ENCODE measurements at places on chromosomes 12 and 14.

DNA sequence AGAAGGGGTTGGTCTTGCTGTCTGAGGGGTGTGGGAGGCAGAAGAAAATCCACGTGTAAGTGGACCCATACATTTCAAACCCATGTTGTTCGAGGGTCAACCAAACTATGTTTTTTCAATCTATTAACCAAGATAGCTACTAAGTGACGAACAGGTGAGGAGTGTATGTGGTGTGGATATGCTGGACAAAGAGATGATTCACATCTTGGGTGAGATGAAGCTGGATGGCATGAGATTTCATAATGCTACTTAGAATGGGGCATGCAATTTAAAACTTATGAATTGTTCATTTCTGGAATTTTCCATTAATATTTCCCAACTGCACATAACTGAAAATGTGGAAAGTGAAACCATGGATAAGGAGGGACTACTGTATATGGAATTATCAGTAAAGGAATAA, 17.9 kb upstream of the KTN1 start:
- no peak overlapping the region for H3K27ac ChIP-seq
- H3K4me1 ChIP-seq = peaks cover 8% of the 10 kb centered on the region
- H3K27me3 ChIP-seq = no peaks in the 10 kb centered on the region
- no peak overlapping the region for H3K4me3 ChIP-seq

DNA sequence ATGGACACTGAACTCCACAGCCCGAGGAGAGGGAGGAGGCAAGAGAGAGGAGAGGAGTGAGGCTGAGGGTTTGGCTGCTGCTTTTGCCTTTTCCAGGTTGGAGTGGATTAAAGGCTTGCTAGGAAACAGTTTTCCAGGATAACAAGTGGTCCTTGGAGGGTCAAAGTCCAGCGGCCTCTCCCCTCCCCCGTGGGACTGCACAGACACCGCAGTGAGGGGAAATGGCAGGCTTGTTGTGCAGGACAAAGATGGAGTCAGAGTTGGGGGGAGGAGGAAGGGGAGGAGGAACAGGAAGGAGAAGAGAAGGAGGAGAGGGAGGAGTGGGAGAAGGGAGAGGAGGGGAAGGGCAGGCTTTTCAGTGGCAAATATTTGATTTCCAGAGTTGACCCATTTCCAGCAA, 245.5 kb downstream of the RBM19 start:
- no peak overlapping the region for H3K27ac ChIP-seq
- H3K4me3 ChIP-seq = no peak overlapping the region
- no peaks in the 10 kb centered on the region for H3K27me3 ChIP-seq
- no peaks in the 10 kb centered on the region for H3K36me3 ChIP-seq

GRCh38 chr12:119544765-119545625, 48.6 kb upstream of the TMEM233 start:
- H3K36me3 ChIP-seq = no peaks in the 10 kb centered on the region
- no peaks in the 10 kb centered on the region for H3K4me1 ChIP-seq
- H3K27ac ChIP-seq = no peak overlapping the region
- H3K4me3 ChIP-seq = no peak overlapping the region
- H3K27me3 ChIP-seq = no peaks in the 10 kb centered on the region

DNA sequence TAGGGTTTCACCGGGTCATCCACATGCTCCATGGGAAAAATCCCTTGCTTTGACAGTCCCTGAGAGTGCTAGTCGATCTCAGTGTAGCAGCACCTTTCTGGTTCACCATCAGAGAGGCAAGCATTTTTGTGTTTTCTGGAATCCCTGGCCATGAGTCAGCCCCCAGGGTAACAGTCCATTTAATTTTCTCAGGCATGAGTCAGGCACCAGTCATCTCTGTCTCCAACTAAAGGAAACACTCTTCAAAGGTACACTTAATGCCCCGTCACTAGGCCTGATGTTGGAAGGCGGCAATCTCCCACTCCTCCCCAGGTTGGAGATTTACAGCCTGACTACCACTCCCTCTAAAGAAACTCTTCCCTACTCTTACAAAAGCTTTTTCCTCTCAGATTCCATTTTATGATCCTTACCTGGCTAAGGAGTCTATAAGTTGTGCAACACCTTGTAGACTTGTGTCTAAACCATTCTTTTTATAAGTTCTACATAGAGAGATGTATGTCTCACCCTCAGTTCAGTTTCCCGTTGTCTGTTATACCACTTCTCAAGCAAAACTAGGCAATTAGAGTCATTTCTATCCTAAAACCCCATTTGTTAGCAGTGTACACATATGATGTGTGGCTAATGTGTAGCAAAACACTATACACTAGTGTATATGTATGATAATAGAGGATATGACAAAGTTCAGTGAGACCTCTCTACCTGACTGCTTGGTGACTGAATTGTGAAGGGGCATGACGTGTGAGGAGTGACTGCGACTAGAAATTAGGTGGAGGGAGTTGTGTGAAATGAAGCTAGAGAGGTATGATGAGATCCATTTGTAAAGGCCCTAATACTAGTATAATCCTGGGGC, 24.6 kb downstream of the TMEM19 start:
- peak; percentile 66 for DNase-seq
- H3K4me3 ChIP-seq = 0 out of 2 replicates have a peak overlapping the region, but pooled peaks have one; percentile 4
- peak overlapping the region; percentile 93 for H3K27ac ChIP-seq
- H3K36me3 ChIP-seq = no peaks in the 10 kb centered on the region
- H3K27me3 ChIP-seq = no peaks in the 10 kb centered on the region

DNA sequence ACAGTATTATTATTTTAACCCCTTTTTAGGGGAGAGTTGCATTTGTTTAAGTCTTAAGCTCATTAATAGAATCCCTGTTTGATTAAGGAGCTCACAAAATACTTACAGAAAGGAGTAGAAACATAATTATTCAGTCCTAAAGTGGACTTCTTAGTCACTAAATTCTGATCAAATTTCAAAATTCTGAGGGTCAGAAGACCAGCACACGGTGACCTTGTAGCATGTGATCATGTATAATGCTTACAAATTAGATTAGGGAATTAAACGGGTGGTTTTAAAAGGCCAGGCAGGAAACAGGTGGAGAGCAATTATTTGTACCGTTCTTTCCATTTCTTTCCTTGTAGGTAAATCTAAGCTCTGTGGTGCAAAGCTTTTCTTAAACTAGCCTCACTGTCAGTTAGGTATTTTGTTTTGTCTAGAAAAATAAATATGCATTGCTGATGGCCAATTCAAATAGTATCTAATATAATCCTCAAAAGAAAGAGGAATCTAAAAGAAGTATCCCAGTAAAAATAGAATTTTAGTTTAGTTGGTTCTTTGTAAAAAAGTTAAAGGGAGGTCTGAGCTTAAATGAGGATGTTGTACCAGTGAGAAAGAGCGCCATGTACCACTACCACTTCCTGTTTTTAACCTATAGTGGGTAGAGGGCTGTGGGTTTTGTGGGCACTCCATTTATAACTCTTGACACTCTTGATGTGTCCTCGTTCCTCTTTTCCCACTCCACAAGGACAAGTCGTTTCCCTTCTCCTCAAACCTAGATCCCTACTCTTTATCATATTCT, 51.1 kb downstream of the SLC38A1 start:
- H3K27me3 ChIP-seq = no peaks in the 10 kb centered on the region
- no peak for DNase-seq
- H3K36me3 ChIP-seq = peaks cover 72% of the 10 kb centered on the region
- no peak overlapping the region for H3K27ac ChIP-seq

DNA sequence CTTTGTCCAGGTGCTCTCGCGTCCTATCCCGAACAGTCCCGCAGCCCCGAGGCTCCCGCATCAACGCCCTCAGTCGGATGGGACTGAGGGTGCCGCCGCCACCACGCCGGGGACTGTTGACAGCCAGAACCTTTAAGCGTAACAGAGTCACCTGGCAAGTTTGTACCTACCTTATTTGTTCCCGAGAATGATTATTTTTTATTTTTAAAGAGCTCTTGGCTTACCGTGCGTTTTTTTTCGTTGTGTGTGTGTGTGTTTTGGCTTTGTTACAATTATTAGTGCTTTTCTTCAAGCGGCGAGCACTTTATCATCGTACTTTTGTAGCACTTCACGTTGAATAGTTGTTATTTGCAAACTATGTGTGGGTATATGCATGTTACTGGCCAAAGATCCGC, 463 bp downstream of the COA8 start:
- H3K27me3 ChIP-seq = no peaks in the 10 kb centered on the region
- H3K36me3 ChIP-seq = peaks cover 25% of the 10 kb centered on the region
- peak overlapping the region; percentile 76 for H3K27ac ChIP-seq

GRCh38 chr12:84056-84455, 17.5 kb downstream of the IQSEC3 start:
- no peaks in the 10 kb centered on the region for H3K36me3 ChIP-seq
- H3K27me3 ChIP-seq = peaks cover 100% of the 10 kb centered on the region
- H3K4me1 ChIP-seq = no peaks in the 10 kb centered on the region
- no peak overlapping the region for H3K4me3 ChIP-seq
- no peak overlapping the region for H3K27ac ChIP-seq

GRCh38 chr12:96371790-96372699, 28.2 kb downstream of the CDK17 start:
- H3K27me3 ChIP-seq = no peaks in the 10 kb centered on the region
- H3K4me3 ChIP-seq = no peak overlapping the region
- H3K4me1 ChIP-seq = no peaks in the 10 kb centered on the region
- DNase-seq = no peak
- no peaks in the 10 kb centered on the region for H3K36me3 ChIP-seq

- H3K4me3 ChIP-seq = no peak overlapping the region
- H3K36me3 ChIP-seq = no peaks in the 10 kb centered on the region
- H3K4me1 ChIP-seq = peaks cover 11% of the 10 kb centered on the region
- DNase-seq = peak; percentile 40
- H3K27me3 ChIP-seq = no peaks in the 10 kb centered on the region
Observed at GRCh38 chr12:113863455-113863845, 102.7 kb downstream of the RBM19 start.

DNA sequence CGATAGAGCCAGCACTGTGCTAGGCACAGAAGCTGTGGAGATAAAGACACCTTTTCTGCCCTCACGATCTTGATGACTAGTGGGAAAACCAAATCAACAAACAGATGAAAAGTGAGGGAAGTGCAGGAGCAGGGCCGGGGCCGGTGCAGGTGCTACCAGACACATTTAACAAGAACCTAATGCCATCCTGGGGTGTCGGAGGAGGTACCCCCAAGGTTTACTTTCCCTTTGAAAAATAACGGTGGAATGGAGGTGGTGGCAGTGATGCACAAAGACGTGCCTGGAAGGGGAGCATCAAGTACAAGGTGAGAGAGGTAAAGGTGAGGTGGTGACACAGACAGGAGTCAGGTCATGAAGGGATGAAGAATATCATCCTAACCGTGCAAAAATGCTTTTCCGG, 22.1 kb downstream of the SLC6A13 start:
- no peak overlapping the region for H3K4me3 ChIP-seq
- no peak overlapping the region for H3K27ac ChIP-seq
- H3K4me1 ChIP-seq = no peaks in the 10 kb centered on the region
- H3K27me3 ChIP-seq = peaks cover 95% of the 10 kb centered on the region
- DNase-seq = no peak

- H3K4me3 ChIP-seq = no peak overlapping the region
- H3K36me3 ChIP-seq = no peaks in the 10 kb centered on the region
- H3K27ac ChIP-seq = no peak overlapping the region
- no peaks in the 10 kb centered on the region for H3K27me3 ChIP-seq
- H3K4me1 ChIP-seq = peaks cover 7% of the 10 kb centered on the region
Observed at GRCh38 chr14:101153691-101154090, 250.2 kb upstream of the RTL1 start.

DNA sequence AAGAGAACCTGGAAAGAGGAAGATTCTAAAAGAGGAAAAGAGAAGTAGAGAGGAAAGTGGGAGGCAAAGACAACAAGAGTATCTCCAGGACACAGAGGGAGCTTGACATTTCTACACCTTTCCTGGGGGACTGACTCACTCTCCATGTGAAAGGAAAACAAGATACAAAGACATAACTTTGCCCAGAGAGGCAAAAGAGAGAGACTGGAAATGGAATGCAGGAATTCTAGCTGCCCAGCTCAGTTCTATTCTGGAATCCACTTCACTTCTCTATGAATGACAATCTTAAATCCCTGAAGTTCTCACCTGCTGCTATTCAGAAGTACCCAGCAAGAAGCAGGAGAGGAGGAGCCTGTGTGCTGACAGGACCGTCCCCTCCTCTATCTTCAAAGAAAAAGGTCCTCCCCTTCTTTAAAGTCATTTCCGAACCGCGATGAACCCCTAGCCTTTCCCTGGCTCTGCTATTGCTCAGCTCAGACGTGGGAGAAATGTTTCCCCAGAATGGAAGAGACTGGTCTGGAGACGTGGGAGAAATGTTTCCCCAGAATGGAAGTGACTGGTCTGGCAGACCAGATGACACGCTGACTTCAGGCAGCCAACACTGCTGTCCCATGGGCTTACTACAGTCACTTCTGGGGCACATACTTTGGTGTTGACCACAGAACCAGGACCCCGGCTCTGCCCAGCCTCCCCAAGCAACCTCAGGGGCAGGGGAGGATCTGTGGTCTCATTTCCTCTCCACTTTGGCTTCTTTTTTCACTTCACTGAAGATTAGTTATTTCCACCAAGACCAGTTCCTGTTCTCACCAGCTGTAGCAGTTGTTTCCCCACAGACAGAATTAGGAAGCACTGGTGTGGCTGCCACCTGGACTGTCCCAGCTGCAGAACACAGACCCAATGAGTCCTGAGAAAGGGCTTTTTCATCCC, 8.3 kb downstream of the FMNL3 start:
- H3K4me3 ChIP-seq = no peak overlapping the region
- H3K27ac ChIP-seq = no peak overlapping the region
- DNase-seq = no peak
- no peaks in the 10 kb centered on the region for H3K27me3 ChIP-seq

GRCh38 chr12:54701940-54702592, 53.9 kb upstream of the DCD start:
- no peak for DNase-seq
- no peak overlapping the region for H3K4me3 ChIP-seq
- no peaks in the 10 kb centered on the region for H3K4me1 ChIP-seq
- peaks cover 22% of the 10 kb centered on the region for H3K27me3 ChIP-seq
- H3K36me3 ChIP-seq = no peaks in the 10 kb centered on the region
- no peak overlapping the region for H3K27ac ChIP-seq

- peak; percentile 61 for DNase-seq
- peak overlapping the region; percentile 99 for H3K27ac ChIP-seq
- H3K27me3 ChIP-seq = no peaks in the 10 kb centered on the region
- peaks cover 48% of the 10 kb centered on the region for H3K4me1 ChIP-seq
- peak overlapping the region; percentile 38 for H3K4me3 ChIP-seq
- no peaks in the 10 kb centered on the region for H3K36me3 ChIP-seq
Observed at GRCh38 chr14:81400852-81401251, 728 bp upstream of the STON2 start.

DNA sequence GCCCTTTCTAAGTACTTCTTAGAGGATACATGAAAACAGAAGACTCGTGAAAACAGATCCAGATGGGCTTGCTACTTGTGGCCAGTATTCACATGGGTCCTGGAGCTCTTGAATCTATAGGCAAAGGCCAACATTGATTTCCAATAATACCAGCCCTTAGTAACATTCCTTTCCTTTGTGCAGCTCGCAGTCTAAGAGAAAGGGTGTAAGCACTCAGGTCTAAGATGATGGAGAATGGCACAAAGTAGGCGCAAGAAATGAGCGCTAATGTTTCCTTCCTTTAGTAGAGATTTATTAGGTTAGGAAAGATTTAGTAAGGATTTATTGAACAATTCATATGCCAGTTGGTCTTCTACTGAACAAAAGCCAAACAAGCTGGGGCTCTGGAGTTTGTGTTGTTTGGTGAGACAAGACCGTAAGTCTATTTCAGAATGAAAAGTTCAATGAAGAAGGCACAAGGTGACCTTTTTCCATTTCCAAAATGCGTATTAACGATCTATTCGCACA, 525 bp downstream of the RNU6-8 start:
- H3K27ac ChIP-seq = peak overlapping the region; percentile 86
- peak overlapping the region; percentile 88 for H3K4me3 ChIP-seq
- no peaks in the 10 kb centered on the region for H3K27me3 ChIP-seq

GRCh38 chr12:2834581-2835491, at the start of gene NRIP2:
TSS of gene NRIP2 (minus strand) at chr12:2835035. CDS start at chr12:2834983, 52 bp downstream.
- H3K4me1 ChIP-seq = no peaks in the 10 kb centered on the region
- no peaks in the 10 kb centered on the region for H3K36me3 ChIP-seq
- no peak for DNase-seq
- H3K4me3 ChIP-seq = no peak within 1 kb of the TSS
- no peak within 1 kb of the TSS for H3K27ac ChIP-seq

All from PC-9 (cell line).